ENCODE measurements at places on chromosomes 11 and 22. TPM values are rescaled to one million over a fixed set of nuclear protein-coding genes. Genes with fewer than 3 reads are reported as not detected.

KDM4E gene
- total RNA-seq: not detected

GRCh38 chr11:125335106-125335505, 161.0 kb downstream of the FEZ1 start:
- DNase-seq: no peak

- DNase-seq: no peak
Measured at GRCh38 chr22:47610764-47611163, 848.3 kb downstream of the TBC1D22A start.

DNA sequence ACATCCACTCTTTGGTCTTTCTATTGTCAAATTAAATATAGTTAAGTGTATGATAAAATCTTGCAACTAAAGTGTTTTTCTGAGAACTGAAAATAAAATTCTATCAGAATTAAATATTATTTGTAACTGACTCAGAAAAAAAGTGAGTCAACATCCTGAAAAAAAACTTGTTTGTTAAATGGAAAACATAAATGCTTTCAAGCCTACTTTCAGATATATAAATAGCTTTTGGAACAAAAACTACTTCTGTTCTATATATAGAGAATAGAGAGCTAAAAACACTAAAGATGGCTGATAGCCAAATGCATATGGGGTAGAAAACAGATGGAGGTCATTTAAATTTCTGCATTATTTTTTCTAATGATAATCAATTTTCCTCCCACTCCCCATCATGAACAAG, 61.8 kb downstream of the PIK3C2A start:
- DNase-seq: no peak

DNA sequence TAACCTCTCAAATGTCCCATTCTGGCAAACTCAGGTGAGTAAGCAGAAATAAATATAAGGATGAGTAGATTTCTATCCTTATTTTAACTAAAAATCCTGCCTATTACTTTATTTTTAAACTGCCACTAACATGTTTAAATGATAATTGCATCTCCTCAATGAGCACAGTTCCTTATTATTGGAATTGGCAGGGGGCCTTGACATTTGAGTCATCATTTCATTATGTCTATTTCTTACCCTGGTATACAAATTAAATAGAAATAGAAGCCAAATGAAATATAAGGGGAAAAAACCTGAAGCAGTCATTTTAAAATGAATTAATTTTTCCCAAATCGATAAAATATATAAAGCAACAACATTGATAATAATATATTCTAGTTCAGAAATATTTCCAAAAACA, 81.2 kb downstream of the GUCY1A2 start:
- DNase-seq: no peak

DNA sequence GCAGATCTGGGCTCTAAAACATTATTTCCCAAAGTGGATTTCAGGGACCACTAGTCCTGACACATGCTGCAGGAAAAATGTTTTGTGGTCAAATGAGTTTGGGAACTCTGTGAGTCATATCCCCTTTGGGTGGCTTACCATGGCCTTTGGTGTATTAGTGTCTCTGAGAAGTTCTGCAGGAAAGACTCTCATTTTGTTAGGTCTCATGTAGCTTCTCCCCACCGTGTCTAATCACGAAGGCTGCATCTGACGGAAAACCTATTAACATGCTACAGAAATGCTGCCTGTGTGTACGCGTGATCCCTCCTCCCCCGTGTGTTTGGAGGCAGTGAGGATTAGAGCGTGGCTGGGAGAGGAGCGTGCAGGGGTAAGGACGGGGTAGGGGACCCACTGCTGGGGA, 191.7 kb downstream of the ST3GAL4 start:
- peak; percentile 18 for DNase-seq

GRCh38 chr11:235609-235996, 539 bp downstream of the SIRT3 start:
- no peak for DNase-seq

DNA sequence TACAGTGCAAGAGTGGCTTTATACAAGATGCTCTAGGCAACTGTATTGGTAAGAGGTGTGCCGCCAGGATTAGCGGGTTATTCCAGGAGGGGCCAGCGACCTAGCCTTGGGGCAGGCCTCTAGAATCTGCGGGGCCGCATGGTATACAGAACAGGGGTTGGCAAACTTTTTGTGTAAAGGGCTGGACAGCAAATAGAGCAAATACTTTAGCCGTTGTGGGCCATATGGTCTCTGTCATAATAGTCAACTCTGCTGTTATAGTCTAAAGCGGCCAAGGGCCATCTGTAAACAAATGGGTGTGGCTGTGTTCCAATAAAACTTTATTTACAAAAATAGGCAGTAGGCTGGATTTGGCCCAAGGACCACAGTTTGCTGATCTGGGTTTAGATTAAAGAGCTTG, 32.6 kb downstream of the FBLN1 start:
- DNase-seq: no peak

GRCh38 chr11:44505581-44506054, 59.8 kb upstream of the CD82 start:
- DNase-seq: no peak

Data from kidney epithelial cell (primary cell).